Esophagus mucosa (tissue), 1 donor: ENCODE measurements at places on chromosomes 13 and 19. TPM values are rescaled to one million over a fixed set of nuclear protein-coding genes. Genes with fewer than 3 reads are reported as not detected.

CACNG8 gene
- not detected for total RNA-seq

CABP5 gene
- not detected for total RNA-seq

DNA sequence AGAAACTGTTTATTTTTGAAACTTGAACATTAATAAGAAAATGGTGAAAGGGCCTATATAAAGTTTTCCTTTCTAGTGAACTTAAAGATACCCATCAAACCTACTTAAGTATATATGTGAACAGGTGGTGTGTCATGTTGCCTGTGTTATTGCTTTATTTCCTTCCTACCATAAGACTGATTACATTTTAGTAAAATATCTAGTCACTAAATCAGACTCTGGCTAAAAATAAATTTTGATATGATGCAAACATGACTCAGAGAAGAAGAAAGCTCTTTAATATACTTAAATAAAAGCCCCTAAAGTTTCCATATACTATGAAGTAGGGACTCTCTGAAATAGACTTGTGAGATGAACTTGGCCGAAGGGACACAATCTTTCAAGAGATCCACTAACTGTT lies 35.1 kb upstream of the FBXL3 start:
- ATAC-seq, result no peak

DNA sequence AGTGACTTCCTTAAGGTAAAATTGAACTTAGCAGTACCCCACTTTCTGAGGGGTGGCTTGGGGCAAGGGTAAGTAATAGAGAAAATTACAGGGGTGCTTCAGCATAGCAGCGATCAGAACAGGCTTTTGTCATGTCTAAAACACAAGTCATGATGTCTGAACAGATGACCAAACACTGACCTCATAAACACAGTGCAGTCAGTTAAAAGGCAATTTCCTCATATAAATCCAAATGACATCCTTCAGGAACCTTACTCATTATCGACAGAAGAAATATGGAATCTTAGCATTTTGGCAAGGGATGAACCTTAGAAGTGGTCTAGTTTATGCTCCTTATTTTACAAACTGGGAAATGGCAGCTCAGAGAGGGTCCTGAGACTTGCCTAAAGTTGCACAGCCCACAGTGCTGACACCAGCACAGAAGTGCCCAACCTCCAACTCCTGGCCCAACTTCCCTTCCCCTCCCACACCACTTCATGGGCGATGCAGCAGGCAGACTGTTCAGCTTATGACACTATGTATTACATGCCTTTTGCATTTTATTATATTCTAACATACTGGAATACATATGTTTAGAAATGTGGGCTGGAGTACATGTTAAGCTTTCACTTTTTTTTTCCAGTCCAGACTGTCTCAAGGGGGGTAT lies 3.6 kb downstream of the GJA3 start:
- ATAC-seq, result no peak

DNA sequence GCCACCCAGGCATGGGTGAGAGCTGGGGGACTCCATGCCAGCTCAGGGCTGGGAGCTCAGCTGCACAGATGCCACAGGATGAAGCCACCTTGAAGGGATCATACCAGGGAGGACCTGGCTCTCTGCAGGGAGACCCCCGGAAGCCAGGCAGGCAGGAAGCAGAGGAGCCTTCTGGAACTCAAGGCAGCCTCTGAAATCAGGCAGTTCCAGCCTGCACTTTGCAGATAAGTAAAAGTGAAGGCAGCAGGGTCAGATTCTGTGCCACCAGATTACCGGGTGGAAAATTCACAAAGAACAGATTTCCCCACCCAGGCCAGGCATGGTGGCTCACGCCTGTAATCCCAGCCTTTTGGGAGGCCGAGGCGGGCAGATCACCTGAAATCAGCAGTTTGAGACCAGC lies 2.5 kb downstream of the TMEM259 start:
- ATAC-seq, result no peak

- no peak for ATAC-seq
Observed at GRCh38 chr13:50052478-50052877, 37.2 kb downstream of the KCNRG start.

DNA sequence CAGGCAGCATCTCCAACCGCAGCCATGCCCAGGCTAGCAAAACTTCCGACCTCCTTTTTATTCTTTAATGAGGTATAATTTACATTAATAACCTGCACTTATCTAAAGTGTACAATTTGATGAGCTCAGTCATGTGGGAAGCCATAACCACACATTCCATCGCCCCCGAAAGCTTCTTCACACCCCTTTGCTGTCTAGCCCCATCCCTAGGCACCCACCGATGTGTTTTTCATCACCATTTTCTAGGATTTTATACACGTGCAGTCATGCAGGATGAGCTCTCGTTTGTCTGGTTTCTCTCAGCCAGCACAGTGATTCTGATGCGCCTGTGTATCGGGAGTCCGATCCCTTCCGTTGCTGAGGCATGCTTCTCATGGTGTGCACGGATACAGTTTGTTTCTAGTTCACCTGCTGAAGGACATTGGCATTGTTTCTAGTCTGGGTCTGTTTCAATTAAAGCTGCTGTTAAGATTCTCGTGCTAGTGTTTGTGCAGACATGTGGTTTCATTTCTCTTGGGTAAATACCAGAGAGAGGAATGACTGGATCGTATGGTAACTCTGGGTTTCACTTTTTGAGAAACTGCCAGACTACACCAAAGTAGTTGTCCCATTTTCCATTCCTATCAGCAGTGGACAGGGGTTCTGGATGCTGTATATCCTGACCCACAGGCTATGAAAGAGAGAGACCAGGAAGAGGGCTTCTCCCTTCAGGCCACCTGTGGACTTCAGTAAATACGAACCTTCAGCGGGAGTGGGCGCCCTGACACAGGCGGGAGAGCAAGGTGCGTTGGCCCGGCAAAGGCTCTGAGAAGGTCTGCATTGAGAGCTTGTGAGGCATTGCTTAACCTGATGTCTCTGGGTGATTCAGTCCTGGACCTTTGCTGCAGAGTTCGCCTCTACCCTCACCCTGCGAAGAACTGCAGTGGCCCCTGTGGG lies 4.9 kb downstream of the AP1M1 start:
- no peak for ATAC-seq
